ENCODE measurements at places on chromosomes 3 and 15.

GRCh38 chr3:52221141-52221562 lies 4.3 kb downstream of the TLR9 start:
- DNase-seq, result no peak

- no peak for DNase-seq
These were observed 12.5 kb upstream of the TCAIM start for GRCh38 chr3:44326019-44326418.

DNA sequence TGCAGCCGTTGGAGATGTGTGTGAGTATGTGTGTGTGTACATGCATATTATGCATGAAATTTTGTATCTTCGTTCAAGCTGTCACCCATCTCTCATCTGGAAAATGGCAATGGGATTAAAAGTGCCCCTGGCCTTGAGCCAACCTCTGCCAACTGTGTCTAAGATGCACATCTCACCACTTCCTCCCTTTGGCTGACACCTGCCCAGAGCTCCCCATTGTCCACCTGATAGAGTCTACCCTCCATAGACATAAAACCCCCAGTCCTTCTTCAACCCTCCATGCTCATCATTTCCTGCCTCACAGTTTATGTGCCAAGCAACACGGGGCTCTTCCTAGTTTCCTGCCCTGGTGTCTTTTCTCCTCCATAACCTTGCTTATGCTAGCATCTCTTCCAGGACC lies 187.5 kb upstream of the HES1 start:
- no peak for DNase-seq

DNA sequence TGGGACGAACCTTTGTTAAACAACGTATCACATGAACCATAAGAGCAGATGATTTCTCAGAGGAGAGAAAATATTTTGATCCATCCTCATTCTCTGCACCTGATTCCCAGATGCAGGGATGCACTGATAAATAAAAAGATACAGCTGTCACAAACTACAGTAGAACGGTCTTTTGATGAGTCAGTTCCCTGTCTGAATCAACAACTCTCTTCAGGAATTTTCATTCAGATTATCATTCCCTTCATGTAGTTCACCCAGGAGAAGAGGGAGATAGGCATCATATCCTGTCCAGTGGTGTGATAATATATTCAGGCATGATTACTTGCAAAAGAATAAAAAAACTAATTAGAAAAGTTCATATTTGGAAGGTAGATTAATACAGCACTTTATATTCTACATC lies 521.5 kb downstream of the PYDC2 start:
- DNase-seq, result no peak

GRCh38 chr3:99344216-99344615 lies 294.2 kb upstream of the COL8A1 start:
- no peak for DNase-seq

GRCh38 chr15:81087066-81087465 lies 47.0 kb upstream of the CFAP161 start:
- DNase-seq, result no peak

DNA sequence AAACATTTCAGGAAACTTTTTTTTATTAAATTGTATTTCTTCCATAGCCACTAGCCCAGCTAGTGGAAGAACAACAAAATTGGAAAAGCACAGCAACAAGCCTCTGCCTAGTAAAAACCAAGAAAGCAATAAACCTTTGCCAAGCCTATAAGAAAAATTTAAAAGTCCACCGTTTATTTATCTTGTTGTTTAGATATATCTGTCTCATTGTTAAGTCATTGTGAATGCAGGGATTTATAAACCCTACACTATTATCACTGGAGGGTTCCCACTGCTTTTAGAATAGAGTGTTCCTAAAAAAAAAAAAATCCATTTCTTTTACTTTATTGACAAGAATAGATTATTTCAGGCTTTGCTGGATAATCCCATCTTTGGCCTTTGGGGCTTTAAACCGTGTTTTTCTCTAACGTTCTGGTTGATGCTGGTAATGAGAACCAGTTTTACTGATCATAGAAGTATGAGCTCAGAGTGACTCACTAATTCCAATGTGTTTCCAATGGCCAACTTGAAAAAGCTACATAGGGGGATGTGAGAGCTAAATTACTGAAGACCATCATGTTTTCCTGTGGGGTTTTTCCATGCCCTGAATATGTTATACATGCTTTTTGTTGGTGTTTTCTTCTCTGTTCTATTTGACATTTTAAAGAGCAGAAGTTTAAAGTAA lies 634.1 kb downstream of the RBMS3 start:
- no peak for DNase-seq

DNA sequence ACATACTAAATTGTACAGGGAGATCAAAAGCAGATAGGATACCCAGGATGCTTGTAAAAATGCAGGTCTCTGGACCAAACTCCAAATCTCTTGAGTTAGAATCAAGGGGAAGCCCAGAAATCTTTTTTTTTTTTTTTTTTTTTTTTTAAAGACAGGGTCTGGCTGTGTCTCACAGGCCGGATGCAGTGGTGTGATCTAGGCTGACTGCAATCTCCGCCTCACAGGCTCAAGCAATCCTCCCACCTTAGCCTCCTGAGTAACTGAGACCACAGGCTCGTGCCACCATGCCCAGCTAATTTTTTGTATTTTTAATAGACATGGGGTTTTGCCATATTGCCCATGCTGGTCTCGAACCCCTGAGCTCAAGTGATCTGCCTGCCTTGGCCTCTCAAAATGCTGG lies 373.5 kb downstream of the SHQ1 start:
- no peak for DNase-seq

DNA sequence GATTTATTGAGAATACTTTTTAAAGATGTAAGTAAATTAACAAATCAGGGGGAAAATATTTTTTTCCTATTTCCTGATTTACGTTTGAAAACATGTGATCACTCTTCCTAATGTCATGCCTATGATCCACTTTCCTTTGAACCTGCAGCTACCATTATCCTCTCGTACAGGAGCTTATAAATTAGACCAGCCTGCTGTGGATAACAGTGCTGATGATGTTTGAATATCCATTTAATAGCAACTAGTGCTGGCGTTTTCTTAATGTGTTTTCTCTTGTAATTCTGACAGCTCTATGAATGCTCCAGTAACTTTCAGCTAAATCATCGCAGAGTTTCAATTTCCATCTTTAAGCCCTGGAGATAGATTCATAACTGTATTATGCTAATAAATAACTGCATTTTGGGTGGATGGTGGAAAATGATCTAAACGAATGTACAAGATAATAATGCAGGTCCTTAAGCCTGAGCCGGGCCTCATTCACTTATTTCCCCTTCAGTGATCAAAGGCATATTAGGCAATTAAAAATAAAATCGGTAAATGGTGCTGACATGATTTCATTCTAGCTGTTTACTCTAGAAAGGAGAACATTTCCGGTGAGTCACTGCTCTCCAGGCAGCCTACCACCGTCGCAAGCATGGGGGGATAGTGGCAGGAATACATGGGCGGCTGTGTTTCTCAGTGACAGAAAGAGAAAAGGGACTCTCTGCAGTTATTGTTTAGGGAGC lies 58.5 kb upstream of the SLC24A5 start:
- DNase-seq, result no peak

GRCh38 chr15:29698030-29698701 lies 124.1 kb downstream of the TJP1 start:
- no peak for DNase-seq

DNA sequence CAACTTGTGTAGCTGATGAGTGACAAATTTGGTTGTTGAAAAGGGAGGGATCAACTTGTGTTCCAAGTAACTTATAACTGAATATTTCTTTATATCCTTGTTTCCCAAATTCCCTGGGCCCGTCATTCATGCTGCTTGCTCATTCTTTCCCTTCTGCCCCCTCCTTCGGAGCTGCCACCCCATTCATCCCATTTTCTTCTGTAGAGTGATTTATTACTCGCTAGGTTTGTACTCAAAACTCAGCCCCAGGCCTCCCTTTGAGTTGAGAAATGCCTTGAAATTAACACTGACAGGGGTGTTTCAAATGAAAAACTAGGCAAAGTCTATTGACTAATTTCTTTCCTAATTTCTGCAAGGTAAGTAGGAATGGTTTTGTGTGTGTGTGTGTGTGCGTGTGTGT lies 277.4 kb upstream of the SLCO3A1 start:
- DNase-seq, result no peak

GRCh38 chr15:67967871-67968431 lies 86.2 kb upstream of the PIAS1 start:
- no peak for DNase-seq

DNA sequence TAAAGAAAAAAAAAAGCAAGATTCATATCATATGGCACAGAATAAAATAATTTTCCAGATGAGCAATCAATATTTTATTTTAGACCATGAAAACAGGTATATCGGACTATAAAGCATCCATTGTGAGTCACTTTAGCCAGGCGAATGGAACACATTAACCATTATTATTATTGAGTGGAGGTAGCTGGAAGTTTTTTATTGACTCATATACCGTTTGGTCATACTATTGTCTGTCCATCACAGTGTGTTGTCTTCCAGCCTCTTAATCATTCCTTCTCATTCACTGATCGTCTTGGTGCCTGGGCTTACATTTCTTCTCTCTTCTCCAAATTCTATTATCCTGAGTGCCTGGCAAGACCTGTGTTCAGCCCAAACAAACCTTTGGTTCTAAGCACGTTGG lies 634.8 kb downstream of the MECOM start:
- no peak for DNase-seq

DNA sequence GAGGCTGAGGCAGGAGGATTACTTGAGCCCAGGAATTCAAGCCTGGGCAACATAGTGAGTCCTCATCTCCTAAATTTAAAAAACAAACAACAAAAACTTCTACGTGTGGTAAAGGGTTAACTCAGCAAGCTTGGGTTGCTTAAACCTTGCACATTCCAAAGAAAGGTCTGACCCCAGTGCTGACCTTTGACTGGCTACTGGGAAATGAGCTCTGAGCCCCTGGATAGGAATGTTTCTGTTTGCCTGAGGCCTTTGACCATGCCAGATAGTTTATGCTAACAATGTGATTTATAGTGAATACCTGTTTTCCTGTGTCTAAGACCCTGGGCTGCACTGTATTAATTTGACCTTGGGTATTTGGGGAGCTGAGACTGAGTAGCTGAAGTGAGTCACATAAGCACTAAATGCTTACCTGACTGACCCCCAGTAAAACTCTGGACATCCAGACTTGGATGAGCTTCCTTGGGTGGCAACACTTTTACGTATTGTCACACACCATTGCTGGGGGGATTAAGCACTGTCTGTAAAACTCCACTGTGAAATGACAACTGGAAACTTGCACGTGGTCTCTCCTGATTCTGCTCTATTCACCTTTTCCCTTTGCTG lies 20.7 kb downstream of the TCAIM start:
- DNase-seq, result no peak

DNA sequence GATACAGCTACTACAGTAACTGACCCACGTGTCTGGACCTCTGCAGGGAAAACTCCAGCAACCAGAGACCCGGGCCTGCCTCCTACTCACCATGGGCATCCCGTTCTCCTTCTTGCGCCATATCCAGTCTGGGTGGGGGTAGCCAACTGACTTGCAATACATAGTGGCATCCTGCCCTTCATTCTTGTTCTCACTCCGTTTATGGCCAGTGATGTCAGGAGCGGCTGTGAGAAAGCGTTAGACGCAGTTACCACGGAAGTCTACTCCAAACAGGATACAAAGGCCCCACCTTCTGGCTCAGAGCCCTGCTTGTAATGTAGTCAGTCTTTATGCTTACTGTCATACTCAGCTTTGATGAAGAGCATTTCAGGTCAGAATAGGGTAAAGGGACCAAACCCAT lies 59.6 kb downstream of the NPTN start:
- DNase-seq, result no peak

DNA sequence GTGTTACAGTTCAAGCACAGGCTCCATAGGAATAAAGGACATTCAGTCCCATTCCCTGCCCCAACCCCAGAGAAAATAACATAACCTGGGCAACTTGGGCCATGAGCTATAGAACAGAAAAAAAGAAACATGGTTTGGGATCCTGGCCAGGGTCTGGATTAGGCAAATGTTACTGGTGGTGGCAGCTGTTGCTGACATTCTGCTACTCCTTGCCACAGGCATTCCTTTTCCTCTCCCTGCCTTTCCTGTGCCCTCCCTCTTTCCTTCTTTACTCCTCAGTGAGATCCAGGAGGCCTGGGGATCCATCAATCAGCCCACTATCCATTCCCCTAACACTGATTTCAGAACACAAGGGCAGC lies 129.1 kb downstream of the NTRK3 start:
- DNase-seq, result no peak

GRCh38 chr3:182795389-182795782 lies 2.1 kb downstream of the ATP11B start:
- DNase-seq, result peak; percentile 15

- no peak for DNase-seq
These were observed 8.9 kb downstream of the COPB2 start for GRCh38 chr3:139380575-139380974.

- DNase-seq, result no peak
These were observed 27.5 kb downstream of the MELTF start for GRCh38 chr3:197001972-197002700.

DNA sequence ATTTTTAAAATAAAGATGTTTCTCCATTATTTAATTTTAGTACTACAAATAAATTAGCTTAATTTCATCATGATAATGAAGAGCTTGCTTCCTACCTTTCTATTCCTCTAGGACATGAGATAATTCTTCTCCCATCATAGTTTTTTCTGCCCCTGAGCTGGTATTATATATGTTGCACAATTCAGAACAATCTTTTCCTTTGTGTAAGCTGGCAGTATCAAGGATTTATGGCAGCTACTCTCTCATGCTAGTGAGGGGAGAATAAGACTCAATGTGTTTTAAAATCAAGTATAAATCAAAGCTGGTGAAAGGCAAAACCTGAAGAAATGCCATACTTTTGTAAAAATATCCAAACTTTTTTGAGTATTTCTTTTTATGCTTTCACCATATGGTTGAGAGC lies 1405.3 kb downstream of the SI start:
- DNase-seq, result no peak

DNA sequence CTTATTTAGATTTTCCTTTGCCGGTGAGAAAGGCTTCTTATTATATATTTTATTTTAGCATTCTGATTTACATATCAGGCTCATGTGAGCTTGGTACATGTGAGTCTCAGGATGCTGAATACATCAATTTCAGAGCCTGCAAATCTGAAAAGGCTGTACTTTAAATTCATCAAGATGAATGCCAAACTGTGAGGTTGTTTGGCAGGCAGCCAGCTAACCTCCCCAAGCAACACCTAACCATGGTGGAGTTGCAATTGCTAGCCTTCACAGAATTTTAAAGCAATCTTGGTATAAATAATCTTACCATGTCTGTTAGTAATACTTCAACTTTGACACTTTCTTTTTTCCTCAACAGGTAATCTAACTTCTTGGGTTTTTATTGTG lies 252.5 kb downstream of the CDIN1 start:
- no peak for DNase-seq

Data from activated CD4-positive, alpha-beta T cell treated with anti-CD3 and anti-CD28 coated beads, Interleukin-2, amount 50 U/mL, for 1 hour (primary cell).